ENCODE measurements at places on chromosomes 2 and 18.

DNA sequence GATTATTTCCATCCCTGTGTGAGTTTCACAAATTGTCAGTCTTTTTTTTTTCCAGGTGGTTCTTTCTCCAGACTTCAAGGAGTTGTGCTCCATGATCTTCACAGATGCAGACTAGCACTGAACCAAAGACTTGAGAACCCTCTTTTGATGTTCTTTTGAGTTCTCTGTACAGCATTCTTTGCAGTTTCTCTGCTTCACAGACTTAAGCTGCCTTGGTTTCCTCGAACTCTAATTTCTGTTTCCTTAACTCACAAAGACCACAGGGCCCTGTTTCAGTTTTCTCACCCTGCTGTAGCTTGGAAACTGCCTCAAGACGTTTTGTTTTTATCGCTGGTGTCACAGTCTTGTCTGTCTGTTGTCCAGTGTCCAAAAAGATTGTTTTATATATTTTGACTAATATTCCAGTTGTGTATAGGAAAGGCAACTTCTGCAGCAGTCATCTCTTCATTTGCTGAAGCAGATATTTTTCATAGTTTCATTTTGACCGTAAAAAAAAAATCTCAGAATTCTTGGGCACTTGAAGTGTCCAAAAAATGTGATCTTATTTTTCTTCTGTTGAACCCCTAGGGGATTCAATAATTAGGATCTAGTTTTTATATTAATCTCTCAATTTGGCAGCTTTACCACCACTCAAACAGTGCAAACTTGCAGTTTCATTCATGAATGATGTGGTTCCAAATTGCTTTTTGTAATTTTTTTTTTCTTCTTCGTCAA is 97.0 kb upstream of the MC4R start:
- DNase-seq, result no peak

- no peak for DNase-seq
Measured at GRCh38 chr2:5368263-5368662, 323.9 kb upstream of the SOX11 start.

DNA sequence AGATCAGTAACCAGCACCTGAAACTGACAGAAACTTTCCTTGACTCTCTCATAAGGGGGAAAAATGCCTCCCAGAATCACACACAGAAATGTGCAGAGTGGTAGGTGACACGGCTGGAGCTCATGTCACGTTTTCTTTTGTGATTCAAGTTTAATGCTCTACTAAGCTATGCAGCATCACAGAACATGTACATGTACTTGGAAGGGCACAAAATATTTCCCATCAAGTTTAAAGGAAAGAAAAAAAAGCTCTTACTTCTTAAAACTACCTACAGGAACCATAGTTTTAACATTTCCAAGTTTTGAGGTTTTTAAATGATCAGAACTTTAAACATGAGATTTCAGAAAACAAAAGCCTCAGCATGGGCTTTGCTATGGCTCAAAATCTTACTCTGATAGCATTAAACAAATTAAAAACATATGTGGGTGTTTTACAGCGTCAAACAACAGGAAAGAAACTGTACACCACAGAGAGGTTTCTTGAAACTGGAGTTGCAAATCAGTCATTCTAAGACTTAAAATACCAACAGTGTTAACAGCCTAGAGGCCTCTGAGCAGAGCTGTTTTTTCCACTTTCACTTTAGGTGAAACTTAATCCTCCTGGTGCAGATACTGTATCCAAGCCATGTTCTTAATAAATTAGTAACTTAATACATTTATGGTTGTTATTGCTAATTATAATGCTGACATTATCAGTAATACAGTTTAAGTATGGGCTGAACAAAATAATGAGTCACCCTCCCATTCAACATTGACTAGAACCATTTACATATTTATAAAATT is 30.1 kb downstream of the MBP start:
- peak; percentile 76 for DNase-seq

DNA sequence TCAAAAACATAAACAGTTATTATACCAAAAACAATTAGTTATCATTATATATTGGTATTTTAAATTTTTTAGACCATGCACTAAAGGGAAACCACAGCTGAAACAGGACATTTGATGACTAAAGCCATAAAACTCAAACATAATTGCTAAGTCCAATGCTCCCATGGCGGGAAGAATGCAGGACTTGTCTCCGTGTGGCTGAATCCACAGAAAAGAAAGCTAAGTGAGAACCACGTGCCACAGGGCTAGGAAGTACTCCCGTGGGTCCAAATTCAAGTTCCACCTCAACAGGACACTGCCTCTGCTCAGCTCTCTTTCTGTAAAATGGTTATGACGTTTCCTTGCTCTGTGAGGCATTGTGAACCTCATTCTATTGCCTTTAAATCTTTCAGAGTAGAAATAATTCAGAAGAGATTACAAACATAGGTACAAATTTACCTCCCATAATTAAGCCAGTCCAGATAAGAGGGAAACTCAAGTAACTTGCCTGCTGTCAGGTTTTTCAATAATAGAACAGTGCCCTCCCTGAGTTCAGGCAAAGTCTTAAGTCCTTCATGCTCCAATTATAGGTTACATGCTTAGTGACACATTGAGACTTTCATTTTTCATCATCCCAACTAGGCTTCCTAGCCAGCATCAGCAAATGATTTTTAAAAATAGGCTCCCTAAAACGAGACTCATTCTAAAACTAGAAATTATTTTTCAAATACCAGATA is 36.7 kb downstream of the FTCDNL1 start:
- DNase-seq, result no peak

- DNase-seq, result no peak
Measured at GRCh38 chr2:28173377-28173776, 219.3 kb upstream of the FOSL2 start.

DNA sequence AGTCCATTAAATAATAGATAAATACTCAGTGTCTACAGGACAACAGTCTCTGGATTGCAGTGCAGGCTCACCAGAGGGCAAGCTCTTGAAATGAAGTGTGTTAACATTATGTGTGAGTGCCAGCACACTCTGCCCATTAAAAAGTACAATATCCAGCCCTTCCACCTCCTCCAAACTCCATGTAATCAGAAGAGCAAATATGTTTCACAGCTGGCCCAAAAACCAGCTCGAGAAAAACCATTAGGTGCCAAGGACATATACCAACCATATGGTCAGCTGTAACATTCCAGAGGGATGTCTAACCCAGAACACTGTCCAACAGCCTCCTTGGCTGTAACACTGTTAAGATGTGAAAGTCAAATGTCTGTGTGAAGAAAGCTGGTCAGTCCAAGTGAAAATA is 112.2 kb downstream of the ZNF385B start:
- DNase-seq, result no peak

DNA sequence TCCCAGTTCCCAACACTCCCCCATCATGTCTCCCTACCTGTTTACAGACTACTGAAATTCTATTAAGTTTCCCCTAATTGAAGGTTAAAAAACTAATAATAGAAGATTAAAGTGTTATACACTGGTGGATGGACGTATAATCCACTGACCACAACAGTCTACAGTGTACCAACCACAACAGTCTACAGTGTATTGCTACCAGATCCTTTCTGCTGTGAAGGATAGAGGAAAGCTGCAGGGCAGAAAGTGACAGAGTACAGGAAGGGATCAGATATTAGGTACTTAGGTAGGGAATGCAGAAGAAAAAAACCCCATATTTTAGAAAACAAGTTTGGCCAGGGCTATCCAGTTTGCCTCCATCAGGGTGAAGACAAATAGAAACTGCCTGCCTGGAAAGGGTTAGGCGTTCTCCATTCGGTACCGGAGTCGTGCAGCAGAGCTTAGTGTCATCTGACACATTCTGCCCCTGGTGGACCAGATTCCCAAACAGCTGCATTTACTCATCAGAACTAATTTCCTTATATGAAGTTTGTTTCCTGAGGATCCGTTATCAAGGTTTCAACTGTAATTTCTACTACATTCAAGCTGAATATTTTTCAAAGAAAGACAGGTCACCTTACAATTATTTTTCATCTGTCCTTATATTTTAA is 49.9 kb downstream of the KLF7 start:
- no peak for DNase-seq

DNA sequence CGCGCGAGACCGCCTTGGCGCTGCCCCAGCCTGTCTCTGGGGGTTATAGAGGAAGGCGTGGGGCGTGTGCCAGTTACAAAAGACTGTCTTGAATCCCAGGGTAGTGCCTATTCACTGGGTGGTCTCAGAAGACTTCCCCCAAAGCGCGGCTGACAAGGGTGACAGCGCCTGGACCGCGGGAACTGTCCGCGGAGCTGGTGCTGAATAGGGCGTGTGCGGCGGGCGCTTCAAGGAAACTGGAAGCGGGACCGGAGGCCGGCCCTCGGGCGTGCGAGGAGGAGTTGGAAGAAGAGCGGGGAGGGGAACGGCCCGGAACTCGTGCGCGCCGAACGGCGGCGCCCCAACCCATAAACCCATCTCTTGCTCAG is 2.3 kb downstream of the EGR4 start:
- DNase-seq, result peak; percentile 43

GRCh38 chr2:12222554-12222953 is 476.1 kb downstream of the LPIN1 start:
- DNase-seq, result no peak

- DNase-seq, result no peak
Measured at GRCh38 chr2:11072550-11072949, 82.7 kb upstream of the SLC66A3 start.

DNA sequence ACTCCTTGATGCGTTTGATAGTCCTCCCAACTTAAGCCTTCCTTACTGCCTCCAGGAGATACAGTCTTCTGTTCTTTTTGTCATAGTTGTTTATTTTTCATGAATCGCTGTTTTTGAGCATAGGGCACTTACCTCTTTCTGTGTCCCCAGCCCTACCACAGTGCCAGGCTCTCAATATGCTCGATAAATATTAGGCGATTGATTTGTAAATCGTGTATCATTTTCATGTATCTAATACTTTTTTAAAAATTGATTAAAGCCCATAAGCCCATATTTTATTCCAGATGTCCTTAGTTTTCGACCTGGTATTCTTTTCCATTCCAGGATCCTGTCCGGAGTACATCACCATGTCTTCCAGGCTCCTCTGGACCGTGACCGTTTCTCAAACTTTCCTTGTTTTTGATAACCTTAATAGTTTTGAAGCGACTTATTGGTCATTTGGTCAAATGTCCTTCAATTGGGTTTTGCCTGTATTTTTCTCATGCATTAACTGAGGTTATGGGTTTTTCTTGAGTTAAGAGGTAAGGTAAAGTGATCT is 444 bp upstream of the MMADHC start:
- DNase-seq, result no peak

DNA sequence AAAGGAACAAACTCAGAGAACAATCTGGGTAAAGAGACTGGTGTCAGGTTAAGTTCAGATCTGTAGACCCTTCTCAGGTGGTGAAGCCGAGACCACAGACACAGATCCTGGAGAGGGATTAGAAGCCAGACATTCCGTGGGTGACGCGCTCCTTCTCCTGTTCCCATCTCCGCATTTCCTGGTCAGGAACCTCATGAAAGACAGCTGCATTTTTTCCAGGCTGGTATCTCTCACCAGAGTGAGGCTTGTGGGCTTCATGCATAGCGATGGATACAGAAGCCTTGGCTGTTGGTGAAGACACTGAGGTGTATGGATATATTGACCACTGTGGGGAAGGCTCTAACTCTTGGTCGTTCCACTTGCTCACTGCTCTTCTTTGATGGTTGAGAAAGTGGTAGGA is 152.6 kb downstream of the FAM210A start:
- no peak for DNase-seq

DNA sequence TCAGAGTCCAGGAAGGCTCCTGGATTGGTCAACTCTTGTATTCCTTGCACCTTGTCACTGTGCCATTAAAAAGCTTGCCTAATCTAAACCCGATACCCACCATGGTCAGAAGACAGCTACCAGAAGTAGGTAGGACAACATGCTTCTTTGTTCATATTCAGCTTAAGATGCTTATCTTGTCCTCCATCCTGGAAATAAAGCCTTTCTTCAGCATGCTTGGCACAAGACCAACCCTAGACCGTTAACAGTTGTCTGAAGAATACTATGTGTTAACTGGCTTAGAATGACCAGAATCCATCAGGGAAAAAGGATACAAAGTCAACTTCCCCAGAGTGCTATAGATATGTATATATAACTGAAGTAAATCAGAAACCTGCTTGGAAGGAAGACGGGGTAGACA is 193.9 kb downstream of the ZRANB3 start:
- no peak for DNase-seq

DNA sequence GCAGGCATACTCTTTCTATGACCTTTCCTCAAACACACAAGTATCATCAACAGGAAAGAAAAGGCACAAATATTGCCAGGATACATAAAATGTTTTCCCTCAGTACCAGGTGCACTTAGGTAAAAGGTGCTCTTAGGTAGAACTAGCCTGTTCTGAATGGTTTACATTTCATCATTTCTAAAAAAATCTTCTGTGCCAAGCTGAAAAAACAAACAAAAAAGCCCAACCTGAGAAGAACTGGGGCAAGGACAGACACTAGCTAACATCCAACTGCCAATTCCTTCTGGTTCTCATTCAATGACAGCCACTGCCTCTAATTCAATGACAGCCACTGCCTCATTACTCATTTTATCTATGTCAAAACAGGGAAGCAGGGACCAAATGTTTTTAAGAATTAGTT is 68.5 kb downstream of the SPIRE1 start:
- DNase-seq, result no peak

GRCh38 chr2:75142081-75142480 is 57.2 kb downstream of the TACR1 start:
- no peak for DNase-seq

DNA sequence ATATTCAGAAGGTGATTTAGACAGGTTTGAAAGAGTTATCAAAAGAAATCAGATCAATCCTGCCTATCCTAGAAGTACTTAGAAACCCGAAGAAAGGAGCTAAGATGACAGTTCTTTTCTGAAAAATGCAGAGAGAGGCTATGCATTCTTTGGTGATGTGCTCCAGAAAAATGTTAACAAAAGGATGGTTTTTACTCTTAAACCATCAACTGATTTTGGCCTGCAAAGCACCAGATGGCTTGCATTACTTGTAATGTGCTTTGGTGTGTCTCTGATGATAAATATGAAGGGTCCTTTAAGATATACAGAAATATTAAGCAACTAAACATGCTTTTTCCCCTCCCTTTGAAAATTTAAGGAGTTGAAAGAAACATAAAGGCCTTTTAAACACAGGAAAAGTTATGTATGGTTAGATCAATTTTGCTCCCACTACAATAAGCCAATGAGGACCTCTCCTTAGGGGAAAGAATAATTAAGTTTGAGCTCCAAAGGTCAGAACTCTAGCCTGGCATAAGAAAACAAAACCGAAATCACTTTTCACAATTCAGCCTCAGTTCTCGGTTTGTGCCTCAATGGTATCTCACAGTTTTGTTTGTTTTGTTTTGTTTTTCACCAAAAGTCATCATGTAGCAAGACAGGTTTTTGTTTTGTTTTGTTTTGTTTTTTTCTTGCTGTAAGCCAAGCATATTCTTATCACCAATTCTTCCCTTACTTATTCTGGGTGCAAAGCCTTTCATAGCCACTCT is 302.4 kb upstream of the NT5C1B start:
- DNase-seq, result no peak

All from CD4-positive, alpha-beta T cell treated with Interleukin-2 at 100 ng/mL for 4 hours (primary cell).